DND-41 (cell line): ENCODE measurements at places on chromosomes 3 and 15.

GRCh38 chr3:16528581-16528993 lies 15.1 kb upstream of the RFTN1 start:
- no peaks in the 10 kb centered on the region for H3K27me3 ChIP-seq
- H3K36me3 ChIP-seq, result no peaks in the 10 kb centered on the region
- H3K4me1 ChIP-seq, result no peaks in the 10 kb centered on the region
- H3K27ac ChIP-seq, result no peak overlapping the region
- no peak overlapping the region for H3K4me3 ChIP-seq

- peak overlapping the region; percentile 46; the same call in 1 of the 2 replicates for H3K27ac ChIP-seq
- H3K4me3 ChIP-seq, result no peak overlapping the region; the same call in 1 of the 2 replicates
- no peaks in the 10 kb centered on the region for H3K27me3 ChIP-seq
- H3K4me1 ChIP-seq, result peaks cover 24% of the 10 kb centered on the region
- no peaks in the 10 kb centered on the region for H3K36me3 ChIP-seq
- DNase-seq, result peak; percentile 65
Measured at GRCh38 chr15:60511351-60512031, 32.5 kb upstream of the ICE2 start.

DNA sequence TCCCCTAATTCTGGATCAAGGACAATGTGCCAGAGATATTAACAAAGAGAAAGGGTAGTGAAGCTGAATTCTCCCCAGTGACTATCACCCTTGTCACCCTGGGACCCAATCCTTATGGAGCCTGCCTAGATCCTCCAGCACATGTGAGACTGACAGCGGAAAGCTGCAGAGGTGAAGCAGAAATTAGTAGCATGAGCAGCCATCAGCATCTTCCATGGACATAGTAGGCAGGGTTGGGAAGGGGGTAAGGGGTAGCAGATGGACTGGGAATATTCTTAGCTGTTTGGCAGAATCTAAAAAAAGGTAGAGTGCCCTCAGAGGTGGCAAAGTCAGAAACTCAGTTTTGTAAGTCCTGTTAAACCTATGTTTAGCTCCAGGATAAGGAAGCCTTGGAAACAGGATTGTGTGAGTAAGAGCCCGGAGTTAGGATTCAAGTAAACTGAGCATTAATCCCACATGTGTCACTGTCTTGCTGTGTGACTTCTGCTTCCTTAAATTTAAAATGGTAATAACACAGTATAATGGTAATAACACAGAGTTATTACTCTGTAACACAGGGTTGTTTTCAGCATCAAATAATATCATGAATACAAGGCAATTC lies 14.5 kb downstream of the GOLIM4 start:
- H3K4me1 ChIP-seq, result no peaks in the 10 kb centered on the region
- H3K36me3 ChIP-seq, result no peaks in the 10 kb centered on the region
- no peak overlapping the region for H3K4me3 ChIP-seq
- H3K27ac ChIP-seq, result no peak overlapping the region

GRCh38 chr3:81237181-81237580 lies 524.3 kb downstream of the GBE1 start:
- H3K27me3 ChIP-seq, result no peaks in the 10 kb centered on the region
- H3K36me3 ChIP-seq, result no peaks in the 10 kb centered on the region
- DNase-seq, result no peak

- H3K36me3 ChIP-seq, result no peaks in the 10 kb centered on the region
- DNase-seq, result no peak
- H3K27me3 ChIP-seq, result no peaks in the 10 kb centered on the region
- no peak overlapping the region for H3K27ac ChIP-seq
- no peak overlapping the region for H3K4me3 ChIP-seq
Measured at GRCh38 chr15:45307230-45307924, 55.3 kb downstream of the SLC28A2 start.

GRCh38 chr15:25176991-25177954 lies 222.5 kb downstream of the SNRPN start:
- H3K27ac ChIP-seq, result no peak overlapping the region
- DNase-seq, result no peak
- H3K4me1 ChIP-seq, result no peaks in the 10 kb centered on the region
- H3K27me3 ChIP-seq, result no peaks in the 10 kb centered on the region
- no peaks in the 10 kb centered on the region for H3K36me3 ChIP-seq
- no peak overlapping the region for H3K4me3 ChIP-seq

GRCh38 chr3:50475348-50475747 lies 28.1 kb downstream of the CACNA2D2 start:
- H3K4me1 ChIP-seq, result no peaks in the 10 kb centered on the region
- H3K4me3 ChIP-seq, result no peak overlapping the region
- H3K27me3 ChIP-seq, result peaks cover 4% of the 10 kb centered on the region
- no peaks in the 10 kb centered on the region for H3K36me3 ChIP-seq

DNA sequence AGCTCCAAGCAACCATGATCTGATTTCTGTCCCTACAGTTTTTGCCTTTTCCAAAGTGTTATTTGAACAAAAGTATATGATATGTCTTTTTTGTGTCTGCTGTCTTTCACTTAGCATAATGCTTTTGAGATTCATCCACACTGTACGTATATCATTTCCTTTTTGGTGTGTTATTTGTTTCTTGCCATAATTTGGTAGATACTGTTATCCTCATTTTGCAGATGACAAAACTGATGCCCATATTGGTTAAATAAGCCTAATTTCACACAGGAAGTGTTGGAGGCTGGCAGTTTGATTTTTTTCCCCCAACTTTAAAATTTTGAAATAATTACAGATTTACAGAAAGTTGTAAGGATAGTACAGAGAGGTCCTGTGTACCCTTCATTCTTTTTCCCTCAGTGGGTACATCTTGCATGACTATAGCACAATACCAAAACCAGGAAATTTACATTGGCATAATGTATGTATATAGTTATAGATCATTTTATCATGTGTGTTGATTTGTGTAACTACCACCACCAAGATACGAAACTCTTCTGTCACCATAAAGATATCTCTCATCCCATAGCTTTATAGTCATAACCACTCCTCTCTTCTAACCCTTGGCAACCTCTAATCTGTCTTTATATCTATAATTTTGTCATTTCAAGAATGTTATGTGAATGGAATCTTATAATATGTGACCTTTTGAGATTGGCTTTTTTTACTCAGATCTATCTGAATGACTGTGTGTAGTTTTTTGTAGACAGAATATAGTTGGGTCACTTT lies 55.6 kb downstream of the RASA2 start:
- H3K27me3 ChIP-seq, result no peaks in the 10 kb centered on the region
- H3K27ac ChIP-seq, result no peak overlapping the region
- no peak for DNase-seq
- H3K4me1 ChIP-seq, result no peaks in the 10 kb centered on the region

GRCh38 chr3:83498361-83499016 lies 1460.3 kb upstream of the CADM2 start:
- H3K4me1 ChIP-seq, result no peaks in the 10 kb centered on the region
- no peak for DNase-seq
- no peaks in the 10 kb centered on the region for H3K27me3 ChIP-seq
- H3K36me3 ChIP-seq, result no peaks in the 10 kb centered on the region

GRCh38 chr3:66140743-66141372 lies 79.9 kb upstream of the SLC25A26 start:
- no peak overlapping the region for H3K27ac ChIP-seq
- no peaks in the 10 kb centered on the region for H3K36me3 ChIP-seq
- no peaks in the 10 kb centered on the region for H3K27me3 ChIP-seq

- H3K4me1 ChIP-seq, result no peaks in the 10 kb centered on the region
- H3K27me3 ChIP-seq, result no peaks in the 10 kb centered on the region
- no peak for DNase-seq
- H3K27ac ChIP-seq, result no peak overlapping the region
Measured at GRCh38 chr15:91790836-91791235, 62.7 kb upstream of the SLCO3A1 start.

GRCh38 chr3:69082805-69083204 lies 1.9 kb upstream of the ARL6IP5 start:
- no peak overlapping the region for H3K4me3 ChIP-seq
- peaks cover 81% of the 10 kb centered on the region for H3K4me1 ChIP-seq
- H3K27ac ChIP-seq, result peak overlapping the region; percentile 68
- no peaks in the 10 kb centered on the region; the same call in 1 of the 2 replicates for H3K36me3 ChIP-seq
- peak; percentile 66 for DNase-seq
- no peaks in the 10 kb centered on the region for H3K27me3 ChIP-seq

DNA sequence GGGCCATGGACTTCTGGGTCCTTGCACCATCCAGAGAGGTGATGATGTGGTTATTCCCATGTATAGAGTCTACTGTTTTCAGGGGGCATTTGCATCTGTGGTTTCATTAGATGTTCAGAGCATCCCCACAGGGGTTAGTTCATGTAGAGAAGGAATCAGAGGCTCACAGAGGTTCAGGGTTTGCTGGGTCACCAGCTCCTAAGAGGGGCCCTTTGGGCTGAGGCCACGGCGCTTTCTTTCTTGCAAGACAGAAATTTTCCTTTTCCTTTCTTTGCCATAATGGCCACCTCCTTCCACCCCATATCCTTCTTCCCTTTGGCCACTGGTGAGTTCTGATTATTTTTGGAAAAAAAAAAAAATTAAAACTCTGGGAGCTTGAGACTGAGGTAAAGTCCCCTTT lies 62.3 kb downstream of the APBA2 start:
- H3K27ac ChIP-seq, result no peak overlapping the region
- peaks cover 11% of the 10 kb centered on the region for H3K4me1 ChIP-seq
- H3K27me3 ChIP-seq, result no peaks in the 10 kb centered on the region
- H3K36me3 ChIP-seq, result no peaks in the 10 kb centered on the region

- no peaks in the 10 kb centered on the region for H3K27me3 ChIP-seq
- no peak for DNase-seq
- peaks cover 42% of the 10 kb centered on the region for H3K36me3 ChIP-seq
- no peak overlapping the region for H3K4me3 ChIP-seq
- no peak overlapping the region for H3K27ac ChIP-seq
Measured at GRCh38 chr3:52399131-52399530, 45.8 kb downstream of the SEMA3G start.

DNA sequence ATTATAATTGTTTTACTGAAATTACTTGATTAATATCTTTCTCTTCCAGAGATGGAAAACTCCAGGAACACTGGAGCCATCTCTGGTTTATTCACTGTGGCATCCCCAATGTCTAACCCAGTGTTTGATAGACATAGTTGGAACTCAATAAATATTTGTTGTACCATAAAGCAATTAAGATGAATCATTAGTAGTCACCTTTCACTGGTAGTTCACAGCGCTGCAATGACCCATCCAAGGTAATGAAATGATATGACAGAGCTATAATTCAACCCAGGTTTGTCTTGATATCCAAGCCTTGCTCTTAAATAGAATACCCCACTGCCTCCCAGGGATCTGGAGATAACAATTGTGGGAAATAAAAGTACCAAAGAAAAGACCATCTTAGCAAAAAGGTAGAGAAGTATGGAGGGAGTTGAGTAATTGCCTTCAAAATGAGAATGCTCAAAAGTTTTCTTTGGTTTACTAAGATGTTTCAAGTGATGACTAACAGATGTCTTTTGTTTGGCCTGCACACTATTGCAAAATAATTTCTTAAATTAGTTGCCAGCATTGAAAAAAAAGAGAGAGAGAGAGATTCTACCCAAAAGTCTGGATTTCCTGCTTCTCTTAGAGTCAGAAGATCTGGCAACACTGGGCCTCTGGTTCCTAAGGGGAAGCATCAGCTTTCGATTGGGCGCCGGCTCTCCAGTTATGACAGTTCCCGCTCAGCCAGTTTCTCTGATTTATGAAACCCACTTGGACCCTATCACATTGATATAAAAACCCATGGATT lies 348.5 kb downstream of the ERC2 start:
- DNase-seq, result no peak
- H3K27ac ChIP-seq, result no peak overlapping the region
- no peaks in the 10 kb centered on the region for H3K27me3 ChIP-seq
- no peaks in the 10 kb centered on the region for H3K4me1 ChIP-seq

DNA sequence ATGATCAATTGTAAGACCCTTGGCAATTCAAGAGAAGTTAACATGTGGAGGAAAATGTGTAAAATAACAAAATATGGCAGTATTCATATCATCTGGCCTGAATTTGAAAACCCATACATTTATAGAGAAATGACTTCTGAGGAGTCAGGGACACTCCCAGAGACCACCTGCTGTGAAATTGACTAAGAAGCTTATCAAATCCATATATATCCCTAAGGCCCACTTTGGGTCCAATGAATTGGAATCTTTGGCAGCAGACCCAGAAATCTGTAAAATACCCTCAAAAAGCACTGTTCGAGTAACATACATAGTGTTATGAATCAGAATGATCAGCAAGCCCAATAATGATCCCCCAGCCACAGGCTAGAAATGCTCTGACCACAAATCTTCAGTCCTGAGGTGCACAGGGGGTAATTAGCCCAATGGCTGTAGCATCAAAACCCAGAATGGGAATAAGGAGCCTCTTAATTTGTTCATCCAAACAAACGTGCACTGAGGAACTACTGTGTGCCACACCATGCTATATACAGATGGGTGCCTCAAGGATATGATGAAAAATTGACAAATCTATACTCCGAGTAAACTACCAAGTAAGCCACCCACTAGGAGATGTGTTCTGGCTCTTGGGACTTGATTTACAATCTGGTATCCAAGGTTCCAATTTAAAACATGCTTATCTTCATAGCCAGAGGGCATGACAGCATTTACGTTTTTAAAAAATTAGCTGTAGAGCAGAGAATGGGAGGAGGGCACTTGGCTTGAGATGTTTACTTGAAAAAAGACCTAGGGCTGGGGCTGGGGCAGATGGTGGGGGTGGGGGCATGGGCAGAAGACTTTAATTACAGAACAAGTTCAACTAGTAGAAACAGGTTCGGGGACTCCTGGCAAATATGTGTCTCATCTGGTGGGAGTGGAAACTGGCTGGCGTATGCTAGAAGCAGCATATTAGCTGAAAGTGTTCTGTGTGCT lies 9.1 kb upstream of the ARHGEF3 start:
- H3K27ac ChIP-seq, result peak overlapping the region; percentile 78
- no peaks in the 10 kb centered on the region for H3K36me3 ChIP-seq
- H3K27me3 ChIP-seq, result no peaks in the 10 kb centered on the region
- no peak for DNase-seq
- no peak overlapping the region for H3K4me3 ChIP-seq
- peaks cover 47% of the 10 kb centered on the region for H3K4me1 ChIP-seq

- no peak for DNase-seq
- H3K4me3 ChIP-seq, result no peak overlapping the region
- no peaks in the 10 kb centered on the region for H3K27me3 ChIP-seq
Measured at GRCh38 chr3:157958457-157958856, 147.8 kb downstream of the SHOX2 start.

DNA sequence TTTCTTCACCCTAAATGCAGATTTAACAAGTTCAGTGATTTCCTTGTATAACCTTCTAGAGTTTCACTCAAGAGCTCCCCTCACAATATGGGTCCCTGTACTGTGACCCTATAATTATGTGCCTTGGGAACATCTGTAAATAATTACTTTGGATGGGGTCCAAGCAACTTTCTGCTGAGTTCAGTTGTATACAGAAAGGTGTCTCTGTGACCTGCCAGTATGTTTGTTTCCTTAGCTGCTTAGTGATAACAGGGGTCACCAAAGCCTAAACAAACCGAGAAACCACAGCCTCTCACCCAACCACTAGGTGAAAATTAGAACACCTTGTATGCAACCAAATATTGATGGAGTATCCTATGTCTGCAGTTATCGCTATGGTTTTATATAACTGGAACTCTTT lies 29.8 kb upstream of the SLC25A36 start:
- no peak overlapping the region for H3K27ac ChIP-seq
- no peak for DNase-seq
- H3K4me1 ChIP-seq, result no peaks in the 10 kb centered on the region
- H3K36me3 ChIP-seq, result no peaks in the 10 kb centered on the region
